ENCODE measurements at places on chromosomes 16 and 17. TPM values are rescaled to one million over a fixed set of nuclear protein-coding genes. Genes with fewer than 3 reads are reported as not detected.

- no peak for DNase-seq
These were observed 29.8 kb upstream of the HOXB9 start for GRCh38 chr17:48655913-48656312.

DNA sequence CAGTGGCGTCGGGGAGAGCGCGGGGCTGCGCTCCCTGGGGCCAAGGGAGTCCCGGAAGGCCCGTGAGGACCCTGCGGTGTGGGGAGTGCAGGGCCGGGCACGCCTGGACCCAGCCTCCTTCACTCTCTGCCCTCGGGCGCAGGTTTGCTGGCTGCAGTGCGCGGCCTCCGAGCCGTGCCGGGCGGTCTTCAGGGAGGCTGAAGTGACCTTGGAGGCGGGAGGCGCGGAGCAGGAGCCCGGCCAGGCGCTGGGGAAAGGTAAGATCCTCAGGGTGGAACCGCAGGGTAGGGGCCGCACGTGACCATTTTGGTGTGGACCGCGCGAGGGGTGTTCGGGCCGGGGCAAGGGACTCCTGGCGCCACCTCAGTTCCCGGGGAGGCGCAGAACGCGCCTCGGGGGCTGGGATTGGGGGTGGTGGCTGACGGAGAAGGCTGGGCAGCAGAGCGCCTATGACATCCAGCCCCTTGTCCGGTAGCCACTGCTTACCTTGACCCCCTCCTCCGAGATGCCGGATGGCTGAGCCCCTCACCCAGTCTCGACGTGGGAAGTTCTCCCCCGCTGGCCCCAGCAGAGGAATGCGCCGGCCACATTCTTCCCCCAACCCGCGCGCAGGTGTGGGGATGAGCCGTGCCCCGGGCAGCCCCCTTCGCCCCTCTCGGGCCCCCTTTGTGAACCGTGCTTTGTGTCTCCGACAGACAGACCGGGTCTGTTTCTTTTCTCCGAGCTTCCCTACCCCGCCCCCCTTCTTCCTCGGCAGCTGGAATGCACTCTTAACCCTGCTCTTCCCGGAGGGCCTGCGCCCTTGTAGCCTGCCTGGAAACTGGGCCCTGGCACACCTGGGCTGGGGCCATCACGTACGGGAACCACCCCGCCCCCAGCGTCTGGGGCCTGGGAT lies 631 bp downstream of the CDH3 start:
- no peak for DNase-seq

ZNRF1 gene
- 12.9 TPM for total RNA-seq

OTOP2 gene
- not detected for total RNA-seq

CSH1 gene
- not detected for total RNA-seq

All from renal cortical epithelial cell (primary cell).